ENCODE measurements at places on chromosomes 7 and 10. TPM values are rescaled to one million over a fixed set of nuclear protein-coding genes. Genes with fewer than 3 reads are reported as not detected.

The LRRC4 gene
- total RNA-seq = 1.4 TPM

DNA sequence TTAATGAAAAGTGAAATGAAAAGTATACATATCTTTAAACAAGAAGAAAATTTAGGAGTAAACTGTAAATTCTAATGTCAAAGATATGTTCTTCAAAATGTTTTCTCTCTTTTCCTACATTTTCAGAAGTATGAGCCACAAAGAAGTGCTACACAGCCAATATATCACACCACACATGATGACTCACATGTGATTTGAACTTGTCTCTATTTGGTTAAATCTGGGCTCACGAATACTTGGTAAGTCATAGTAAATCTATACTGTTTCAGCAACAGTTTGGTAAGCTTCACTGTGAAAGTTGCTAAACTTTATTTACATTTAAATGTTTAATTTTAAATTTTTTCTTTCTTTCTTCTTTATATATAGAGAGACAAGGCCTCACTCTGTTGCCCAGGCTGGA is 380.6 kb upstream of the IGFBP3 start:
- H3K36me3 ChIP-seq = no peaks in the 10 kb centered on the region
- no peak overlapping the region for H3K4me3 ChIP-seq
- H3K4me1 ChIP-seq = no peaks in the 10 kb centered on the region
- H3K27me3 ChIP-seq = no peaks in the 10 kb centered on the region

GRCh38 chr10:5547681-5547930 is 22.8 kb downstream of the CALML3 start:
- H3K36me3 ChIP-seq = no peaks in the 10 kb centered on the region
- H3K27me3 ChIP-seq = no peaks in the 10 kb centered on the region
- H3K27ac ChIP-seq = peak overlapping the region; percentile 84
- no peak for DNase-seq

GRCh38 chr10:62907470-62908212 is 91.5 kb upstream of the EGR2 start:
- DNase-seq = no peak
- no peak overlapping the region for H3K4me3 ChIP-seq
- no peaks in the 10 kb centered on the region for H3K36me3 ChIP-seq
- no peak overlapping the region for H3K27ac ChIP-seq

The AFAP1L2 gene
- total RNA-seq = 14.0 TPM

DNA sequence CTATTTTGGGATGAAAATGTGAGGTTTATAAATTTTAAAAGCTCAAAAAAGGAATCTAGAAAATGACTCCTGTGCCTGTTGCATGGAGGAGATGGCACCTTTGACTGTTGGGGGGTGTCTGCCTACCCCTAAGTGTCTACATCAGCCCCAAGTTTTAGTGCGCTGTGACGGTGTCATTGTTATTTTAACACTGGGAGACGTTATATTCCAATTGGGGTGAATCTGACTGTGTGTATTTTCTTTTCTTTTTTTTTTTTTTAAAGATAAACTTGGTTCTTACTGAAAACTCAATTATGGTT is 517 bp downstream of the SRGN start:
- H3K4me1 ChIP-seq = no peaks in the 10 kb centered on the region
- no peaks in the 10 kb centered on the region for H3K27me3 ChIP-seq
- peak overlapping the region; percentile 22 for H3K4me3 ChIP-seq

- no peak overlapping the region for H3K27ac ChIP-seq
- DNase-seq = no peak
- H3K4me3 ChIP-seq = no peak overlapping the region
- H3K27me3 ChIP-seq = no peaks in the 10 kb centered on the region
- no peaks in the 10 kb centered on the region for H3K36me3 ChIP-seq
- H3K4me1 ChIP-seq = peaks cover 8% of the 10 kb centered on the region
Measured at GRCh38 chr7:93013446-93014061, 104.2 kb downstream of the SAMD9 start.

DNA sequence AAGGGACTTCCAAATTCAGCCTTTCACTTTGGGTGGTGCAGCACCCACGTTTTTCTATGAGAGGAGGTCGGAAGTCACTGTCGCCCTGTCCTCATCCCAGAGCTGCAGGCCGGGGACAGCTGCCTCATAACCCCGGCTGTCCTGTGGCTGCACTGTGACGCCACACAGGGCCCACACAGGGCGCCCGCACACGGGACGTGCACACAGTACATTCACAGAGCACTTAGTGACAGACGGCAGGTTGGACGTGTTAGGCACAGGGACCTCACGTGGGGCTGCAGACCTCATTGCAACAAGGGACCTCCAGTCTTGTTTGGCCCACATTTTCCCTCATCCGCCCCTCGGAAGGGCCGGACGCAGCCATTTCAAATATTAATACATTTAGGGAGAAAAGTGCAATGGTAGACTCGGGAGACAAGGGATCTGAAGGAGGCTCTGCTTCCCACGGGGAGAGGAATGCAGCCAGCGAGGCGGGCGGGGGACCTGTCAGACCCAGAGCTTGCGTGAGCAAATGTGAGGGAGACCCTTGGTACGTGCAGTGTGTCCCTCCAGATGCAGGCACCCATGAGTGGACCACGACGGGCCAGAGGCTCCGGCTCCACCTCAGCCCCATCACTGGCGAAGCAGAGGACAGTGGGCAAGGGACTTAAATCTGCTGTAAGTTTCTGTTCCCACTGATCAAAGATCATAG is 86.7 kb downstream of the VOPP1 start:
- no peaks in the 10 kb centered on the region for H3K36me3 ChIP-seq
- no peak overlapping the region for H3K4me3 ChIP-seq
- no peak for DNase-seq
- no peaks in the 10 kb centered on the region for H3K27me3 ChIP-seq
- H3K4me1 ChIP-seq = no peaks in the 10 kb centered on the region
- no peak overlapping the region for H3K27ac ChIP-seq

GRCh38 chr10:86392723-86393094 is 26.1 kb upstream of the GRID1 start:
- H3K36me3 ChIP-seq = no peaks in the 10 kb centered on the region
- H3K4me1 ChIP-seq = peaks cover 9% of the 10 kb centered on the region
- no peak overlapping the region for H3K27ac ChIP-seq
- H3K27me3 ChIP-seq = peaks cover 10% of the 10 kb centered on the region
- H3K4me3 ChIP-seq = no peak overlapping the region

- no peaks in the 10 kb centered on the region for H3K36me3 ChIP-seq
- no peak for DNase-seq
- no peak overlapping the region for H3K4me3 ChIP-seq
- H3K27me3 ChIP-seq = no peaks in the 10 kb centered on the region
- H3K27ac ChIP-seq = peak overlapping the region; percentile 64
- no peaks in the 10 kb centered on the region for H3K4me1 ChIP-seq
Measured at GRCh38 chr10:70228491-70228890, 4.7 kb downstream of the PPA1 start.

DNA sequence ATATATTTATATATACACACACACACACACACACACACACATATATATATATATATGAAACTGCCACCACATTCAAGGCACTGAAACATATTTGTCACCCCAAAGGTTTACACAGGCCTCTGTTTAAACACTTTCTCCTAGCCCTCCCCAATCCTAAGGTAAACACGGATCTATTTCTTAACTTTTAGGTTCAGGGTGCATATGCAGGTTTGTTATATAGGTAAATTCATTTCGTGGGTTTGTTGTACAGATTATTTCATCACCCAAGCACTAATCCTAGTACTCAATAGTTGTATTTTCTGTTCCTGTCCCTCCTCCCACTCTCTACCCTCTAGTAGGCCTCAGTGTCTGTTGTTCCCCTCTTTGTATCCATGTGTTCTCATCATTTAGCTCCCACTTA is 305.0 kb downstream of the GPR37 start:
- H3K4me3 ChIP-seq = no peak overlapping the region
- no peaks in the 10 kb centered on the region for H3K36me3 ChIP-seq
- no peak overlapping the region for H3K27ac ChIP-seq

The CHAT gene
- not detected for total RNA-seq

DNA sequence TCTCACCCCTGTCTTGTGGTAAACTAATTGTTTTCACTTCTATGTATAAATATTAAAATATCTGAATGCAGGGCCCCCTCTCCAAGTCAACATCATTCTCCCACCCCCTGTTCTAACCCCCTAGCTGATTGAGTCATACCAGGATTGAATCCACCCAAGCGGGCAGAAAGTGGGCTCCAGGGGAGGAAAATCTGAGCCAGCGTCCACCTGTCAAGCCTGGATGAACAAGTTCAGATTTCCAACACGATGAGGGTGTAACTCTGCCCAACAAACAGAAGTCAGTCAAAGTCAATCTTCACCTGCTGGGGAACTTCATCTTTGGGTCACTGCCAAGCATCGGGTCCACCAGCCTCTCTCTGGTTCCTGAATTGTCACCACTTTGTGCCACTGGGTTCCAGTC is 162.9 kb upstream of the CELF2 start:
- no peaks in the 10 kb centered on the region for H3K27me3 ChIP-seq
- no peak overlapping the region for H3K27ac ChIP-seq
- no peak overlapping the region for H3K4me3 ChIP-seq
- DNase-seq = no peak

The SFTPA2 gene
- not detected for total RNA-seq

The IFIT1B gene
- not detected for total RNA-seq

Measured in sigmoid colon (tissue), 7 donors.